Karpas-422 (cell line): ENCODE measurements at places on chromosomes 2 and 18.
A peak's percentile ranks its signal among the peaks of the same experiment; 100 is the strongest.

DNA sequence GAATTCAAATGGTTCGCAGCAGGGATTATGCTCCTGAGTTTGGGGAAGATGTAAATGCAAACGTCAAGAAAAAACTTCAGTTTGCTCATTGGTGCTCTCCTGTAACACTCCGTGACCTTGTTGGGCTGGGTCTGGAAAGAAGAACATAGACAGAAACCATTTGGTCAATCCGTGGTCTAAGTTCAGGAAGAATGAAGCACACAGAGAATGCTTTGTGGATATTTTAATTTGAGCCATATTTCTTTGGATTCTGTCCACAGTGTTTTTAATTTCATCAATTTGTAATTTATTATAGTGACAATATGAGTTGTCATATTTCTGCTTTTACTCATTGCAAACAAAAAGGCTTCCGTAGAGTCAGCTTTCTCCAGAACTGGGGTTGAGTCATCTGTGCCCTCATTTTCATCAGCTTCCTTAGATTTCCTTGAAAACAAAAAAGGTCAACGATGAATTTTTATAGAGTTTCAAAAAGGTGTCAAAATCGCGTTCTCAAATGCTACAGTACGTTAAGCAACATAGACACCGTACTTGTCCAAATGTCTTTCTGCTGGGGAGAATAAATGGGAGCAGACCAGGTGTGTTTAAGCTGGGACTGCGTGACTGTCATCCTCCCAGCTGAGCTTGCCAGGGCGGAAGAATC is 606.4 kb downstream of the RNF144A start:
- H3K36me3 ChIP-seq = no peaks in the 10 kb centered on the region
- H3K4me1 ChIP-seq = no peaks in the 10 kb centered on the region
- H3K27ac ChIP-seq = no peak overlapping the region
- H3K4me3 ChIP-seq = no peak overlapping the region
- 0 out of 2 replicates have a peak, but pooled peaks cover 2% of the 10 kb centered on the region for H3K27me3 ChIP-seq
- no peak for DNase-seq

GRCh38 chr2:181058378-181059269 is 78.2 kb downstream of the UBE2E3 start:
- DNase-seq = peak; percentile 86
- no peaks in the 10 kb centered on the region for H3K4me1 ChIP-seq
- no peaks in the 10 kb centered on the region for H3K36me3 ChIP-seq

GRCh38 chr18:62979176-62979575 is 263.8 kb downstream of the PHLPP1 start:
- no peaks in the 10 kb centered on the region for H3K27me3 ChIP-seq
- H3K4me1 ChIP-seq = no peaks in the 10 kb centered on the region
- H3K27ac ChIP-seq = no peak overlapping the region
- no peak overlapping the region for H3K4me3 ChIP-seq

DNA sequence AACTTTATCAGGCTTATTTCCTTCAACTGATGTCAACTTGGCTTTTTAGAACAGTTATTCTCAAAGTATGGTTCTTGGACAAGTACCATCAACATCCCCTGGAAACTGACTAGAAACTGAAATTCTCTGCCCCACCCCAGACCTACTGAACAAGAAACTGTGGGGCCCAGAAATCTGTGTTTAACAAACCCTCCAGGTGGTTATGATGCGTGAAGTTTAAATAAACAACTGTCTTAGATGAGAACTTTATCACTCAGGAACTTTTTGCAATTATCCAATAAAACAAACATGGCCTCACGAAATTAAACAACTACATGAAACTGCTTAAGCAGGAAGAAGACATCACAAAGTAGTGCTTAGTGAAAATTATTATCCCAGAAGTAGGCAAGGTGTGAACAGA is 4.4 kb downstream of the HIBCH start:
- H3K27ac ChIP-seq = no peak overlapping the region
- H3K27me3 ChIP-seq = no peaks in the 10 kb centered on the region
- no peak overlapping the region for H3K4me3 ChIP-seq
- no peak for DNase-seq

DNA sequence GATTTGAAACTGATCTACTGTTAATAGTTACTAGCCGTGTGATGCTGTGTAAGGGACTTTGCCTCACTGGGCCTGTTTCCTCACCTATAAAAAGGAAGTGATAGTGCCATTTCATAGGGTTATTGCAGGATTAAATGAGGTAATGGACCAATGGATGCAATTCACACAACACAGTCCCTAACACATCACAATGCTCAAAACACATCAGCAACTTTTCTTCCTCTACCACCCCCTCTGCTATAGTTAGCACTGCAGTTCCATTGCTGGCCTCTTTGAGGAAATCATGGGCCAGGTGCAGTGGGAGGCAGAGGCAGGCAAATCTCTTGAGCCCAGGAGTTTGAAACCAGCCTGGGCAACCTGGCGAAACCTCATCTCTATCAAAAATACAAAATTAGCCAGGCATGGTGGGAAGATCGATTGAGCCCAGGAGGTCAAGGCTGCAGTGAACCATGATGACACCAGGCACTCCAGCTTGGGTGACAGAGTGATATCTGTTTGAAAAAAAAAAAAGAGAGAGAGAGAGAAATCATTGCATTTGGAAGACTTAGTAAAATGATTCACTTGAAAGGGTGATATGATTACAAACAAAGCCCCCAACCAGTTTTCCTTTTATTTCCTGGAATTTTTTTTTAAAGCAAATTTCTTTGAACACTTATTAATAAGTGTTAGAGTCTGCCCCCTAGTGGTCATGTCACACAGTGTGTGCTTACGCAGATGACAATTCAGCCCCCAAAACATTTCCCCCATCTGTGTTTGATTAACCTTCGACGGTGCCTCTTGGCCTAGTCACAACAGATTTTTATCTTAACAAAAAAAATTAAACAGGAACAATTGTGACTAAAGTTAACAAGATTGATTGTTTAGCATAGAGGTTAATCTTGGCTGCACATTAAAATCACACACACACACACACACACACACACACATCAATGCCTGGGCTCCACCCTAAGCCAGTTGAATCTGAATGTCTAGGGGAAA is 88.6 kb upstream of the BCL11A start:
- DNase-seq = peak; percentile 82
- no peaks in the 10 kb centered on the region for H3K27me3 ChIP-seq
- H3K27ac ChIP-seq = no peak overlapping the region
- H3K4me3 ChIP-seq = no peak overlapping the region

- no peaks in the 10 kb centered on the region for H3K36me3 ChIP-seq
- no peak overlapping the region for H3K27ac ChIP-seq
- H3K27me3 ChIP-seq = no peaks in the 10 kb centered on the region
Measured at GRCh38 chr2:95351598-95351915, 51.0 kb upstream of the FAHD2A start.

GRCh38 chr2:112942654-112943002 is 31.7 kb downstream of the IL37 start:
- no peak for DNase-seq
- H3K27ac ChIP-seq = no peak overlapping the region
- no peaks in the 10 kb centered on the region for H3K4me1 ChIP-seq
- H3K36me3 ChIP-seq = no peaks in the 10 kb centered on the region

DNA sequence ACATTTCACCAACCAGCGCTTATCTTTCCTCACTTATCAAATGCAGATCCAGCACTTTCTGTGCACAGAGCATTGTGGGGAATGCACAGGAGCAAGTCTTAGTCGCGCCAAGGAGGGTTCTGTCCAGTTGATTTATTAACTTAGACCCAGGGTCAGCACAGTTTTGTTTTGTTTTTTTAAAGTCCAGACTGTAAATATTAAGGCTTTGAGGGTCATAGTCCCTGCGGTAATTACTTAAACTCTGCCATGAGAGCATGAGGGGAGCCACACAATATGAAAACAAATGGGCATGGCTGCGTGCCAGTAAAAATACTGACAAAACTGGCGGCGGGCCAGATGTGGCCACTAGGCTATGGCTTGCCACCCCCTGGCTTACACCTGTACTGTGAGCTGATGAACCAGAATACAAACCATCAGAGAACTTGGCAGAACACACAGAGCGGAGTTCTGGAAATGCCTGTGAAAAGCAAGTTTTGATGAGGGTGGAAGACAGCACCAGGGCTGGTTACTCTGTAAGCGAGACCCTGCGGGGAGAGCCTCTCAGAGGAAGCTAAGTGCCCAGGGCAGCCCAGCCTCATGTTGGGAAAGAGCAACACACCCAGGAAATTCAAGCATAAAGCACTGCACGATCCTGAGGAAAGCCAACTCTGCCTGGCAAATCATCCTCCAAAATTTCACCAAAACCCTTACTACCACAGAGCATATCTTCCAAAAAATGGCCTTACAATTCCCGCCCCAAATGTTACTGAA is 43.6 kb downstream of the L3MBTL4 start:
- H3K36me3 ChIP-seq = no peaks in the 10 kb centered on the region
- no peaks in the 10 kb centered on the region for H3K4me1 ChIP-seq
- no peak for DNase-seq
- H3K4me3 ChIP-seq = no peak overlapping the region
- no peaks in the 10 kb centered on the region for H3K27me3 ChIP-seq

DNA sequence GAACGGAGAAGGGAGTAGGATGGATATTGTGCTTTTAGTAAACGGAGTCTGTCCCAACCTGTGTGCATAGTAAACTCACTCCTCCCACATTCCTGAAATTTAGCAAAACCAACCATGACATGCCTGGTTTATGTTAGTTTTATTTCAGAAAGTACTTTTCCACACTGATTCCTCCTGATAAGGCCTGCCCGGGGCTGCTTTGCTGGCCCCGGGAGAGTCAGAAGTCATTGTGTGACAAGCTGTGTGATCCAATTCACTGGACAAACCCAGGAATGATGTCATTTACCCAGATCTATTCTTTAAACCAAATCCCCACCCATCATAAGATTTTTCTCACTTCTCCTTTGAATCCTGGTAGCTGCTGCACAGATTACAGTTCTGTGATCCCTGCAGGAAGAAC is 109.0 kb downstream of the SETBP1 start:
- no peak for DNase-seq
- no peaks in the 10 kb centered on the region for H3K36me3 ChIP-seq
- no peak overlapping the region for H3K4me3 ChIP-seq

DNA sequence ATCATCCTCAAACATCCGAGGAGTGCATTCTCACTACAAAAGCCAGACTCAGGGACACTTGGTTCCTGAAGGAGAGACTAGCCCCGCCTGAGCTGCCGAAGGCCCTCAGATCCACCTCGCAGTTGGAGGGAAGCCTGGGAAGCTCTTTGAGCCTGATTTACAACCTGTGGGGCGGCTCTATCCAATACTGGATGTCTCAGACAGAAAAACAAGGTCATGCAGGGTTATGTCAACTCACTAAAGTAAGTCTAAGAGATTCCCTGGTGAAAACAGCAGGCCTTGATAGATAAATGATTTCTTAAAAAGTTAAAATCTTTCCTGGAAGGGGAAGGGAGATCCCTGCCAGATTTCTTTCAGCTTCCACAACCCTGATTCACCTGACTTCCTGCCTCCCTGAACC is 284.3 kb downstream of the CYP26B1 start:
- H3K36me3 ChIP-seq = no peaks in the 10 kb centered on the region
- DNase-seq = no peak
- H3K4me1 ChIP-seq = no peaks in the 10 kb centered on the region
- no peak overlapping the region for H3K27ac ChIP-seq
- no peaks in the 10 kb centered on the region for H3K27me3 ChIP-seq

DNA sequence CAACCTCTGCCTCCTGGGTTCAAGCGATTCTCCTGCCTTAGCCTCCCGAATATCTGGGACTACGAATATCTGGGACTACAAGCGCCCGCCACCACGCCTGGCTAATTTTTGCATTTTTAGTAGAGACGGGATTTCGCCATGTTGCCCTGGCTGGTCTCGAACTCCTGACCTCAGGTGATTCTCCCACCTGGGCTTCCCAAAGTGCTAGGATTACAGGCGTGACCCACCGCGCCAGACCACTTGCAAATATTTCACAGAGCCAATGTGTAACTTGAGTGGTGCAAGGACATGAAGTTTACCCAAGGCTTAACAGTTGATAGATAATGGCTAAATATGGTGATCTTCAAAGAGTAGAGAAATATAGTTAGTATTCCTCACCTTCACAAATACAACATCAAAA is 14.1 kb upstream of the MTIF2 start:
- no peaks in the 10 kb centered on the region for H3K36me3 ChIP-seq
- peak overlapping the region; percentile 94 for H3K4me3 ChIP-seq
- peak overlapping the region; percentile 73; the same call in 1 of the 2 replicates for H3K27ac ChIP-seq
- no peak for DNase-seq

- no peaks in the 10 kb centered on the region for H3K27me3 ChIP-seq
- H3K4me1 ChIP-seq = no peaks in the 10 kb centered on the region
- no peak overlapping the region for H3K27ac ChIP-seq
- no peaks in the 10 kb centered on the region for H3K36me3 ChIP-seq
- no peak overlapping the region for H3K4me3 ChIP-seq
Measured at GRCh38 chr18:11470941-11471340, 138.5 kb upstream of the SLC35G4 start.

DNA sequence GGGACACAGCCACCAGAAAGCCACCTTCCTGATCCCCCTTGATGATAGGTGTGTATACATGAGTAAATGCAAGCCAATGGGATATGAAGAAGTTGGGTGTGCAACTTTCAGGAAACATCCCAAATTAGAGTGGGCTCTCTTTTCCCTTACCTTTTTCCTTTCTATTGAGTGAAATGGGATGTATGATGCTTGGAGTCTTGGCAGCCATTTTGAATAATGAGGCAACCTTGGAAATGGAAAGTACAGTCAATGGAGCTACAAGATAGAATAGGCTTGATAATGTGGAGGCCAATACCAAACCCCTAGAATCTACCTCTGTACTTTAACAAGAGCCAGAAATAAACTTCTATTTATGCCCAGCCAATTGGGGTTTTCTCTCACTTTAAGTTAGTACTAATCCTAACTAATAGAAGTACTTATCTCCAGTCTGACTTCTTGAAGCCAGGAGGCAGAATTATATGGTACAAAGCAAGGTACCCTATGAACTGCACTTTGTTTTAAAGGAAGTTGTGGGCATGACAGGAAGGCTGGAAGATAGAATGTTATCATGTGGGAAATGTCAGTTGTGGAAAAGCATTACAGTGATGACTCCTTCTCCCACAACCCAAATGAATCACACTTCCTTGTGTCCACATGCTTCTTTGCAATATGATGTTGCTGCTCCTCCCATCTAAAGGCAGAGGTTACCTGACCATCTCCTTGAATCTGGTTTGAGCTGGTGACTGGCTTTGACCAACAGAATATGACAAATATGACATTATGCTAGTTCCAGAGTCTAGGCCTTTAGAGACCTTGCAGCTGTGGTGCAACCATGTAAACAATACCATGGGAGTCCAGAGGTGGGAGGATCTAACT is 12.9 kb upstream of the NABP1 start:
- no peak overlapping the region for H3K4me3 ChIP-seq
- H3K27ac ChIP-seq = no peak overlapping the region
- H3K4me1 ChIP-seq = peaks cover 7% of the 10 kb centered on the region
- no peaks in the 10 kb centered on the region for H3K27me3 ChIP-seq
- no peaks in the 10 kb centered on the region for H3K36me3 ChIP-seq
